Neural crest cell (in vitro differentiated cells): ENCODE measurements at places on chromosomes 16 and 17. TPM values are rescaled to one million over a fixed set of nuclear protein-coding genes. Genes with fewer than 3 reads are reported as not detected.

DNA sequence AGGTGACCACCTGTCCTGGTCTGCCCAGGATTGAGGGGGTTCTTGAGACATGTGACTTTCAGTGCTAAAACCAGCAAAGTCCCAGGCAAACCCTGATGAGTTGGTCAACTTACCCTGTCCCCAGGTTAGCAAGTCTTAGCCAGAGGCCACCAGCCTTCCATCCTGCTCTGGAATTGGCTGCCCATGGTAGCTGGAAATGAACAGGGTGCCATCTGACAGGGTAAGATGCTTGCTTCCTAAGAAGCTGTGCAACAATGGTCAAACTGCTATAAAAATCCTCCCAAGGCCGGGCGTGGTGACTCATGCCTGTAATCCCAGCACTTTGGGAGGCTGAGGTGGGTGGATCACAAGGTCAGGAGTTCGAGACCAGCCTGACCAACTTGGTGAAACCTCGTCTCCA, 22.8 kb upstream of the MTMR4 start:
- H3K4me1 ChIP-seq = peaks cover 23% of the 10 kb centered on the region
- peaks cover 17% of the 10 kb centered on the region for H3K27me3 ChIP-seq
- no peak for DNase-seq

DNA sequence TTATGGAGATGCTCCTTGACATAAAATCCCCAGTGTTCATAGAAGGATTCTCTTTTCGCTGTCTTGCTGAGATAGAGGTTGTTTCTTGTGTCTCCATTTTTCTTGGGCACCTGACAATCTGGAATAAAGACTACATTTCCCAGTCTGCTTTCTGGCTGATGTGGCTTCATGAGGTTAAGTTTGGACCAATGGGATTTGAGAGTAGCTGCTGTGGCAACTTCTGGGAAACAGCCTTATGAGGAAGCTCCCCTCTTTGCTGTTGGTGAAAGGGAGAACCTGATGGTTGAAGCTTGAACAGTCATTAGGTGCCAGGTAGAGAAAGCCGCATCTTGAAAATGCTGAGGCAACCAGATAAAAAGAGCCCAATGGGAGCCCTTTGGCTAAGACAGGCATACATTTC, 24.4 kb downstream of the HS3ST4 start:
- H3K36me3 ChIP-seq = no peaks in the 10 kb centered on the region
- no peaks in the 10 kb centered on the region for H3K4me1 ChIP-seq

KRT25 gene
- total RNA-seq = not detected in 2 replicates

GRCh38 chr16:82801361-82801760, 174.6 kb downstream of the CDH13 start:
- no peak overlapping the region for H3K4me3 ChIP-seq
- no peaks in the 10 kb centered on the region for H3K36me3 ChIP-seq

PRSS36 gene
- total RNA-seq = 0.68 and 1.1 TPM in 2 replicates
